ENCODE measurements at places on chromosomes 11 and 22. TPM values are rescaled to one million over a fixed set of nuclear protein-coding genes. Genes with fewer than 3 reads are reported as not detected.

The PGA5 gene
- not detected for total RNA-seq

The TRIM5 gene
- 71.9 TPM for total RNA-seq

The SPDYC gene
- not detected for total RNA-seq

The BTG4 gene
- total RNA-seq: not detected

The MPZL2 gene
- total RNA-seq: 218 TPM

The OR8G5 gene
- not detected for total RNA-seq

The BATF2 gene
- total RNA-seq: 2.0 TPM

The NEFH gene
- total RNA-seq: 1.6 TPM

The SNRPD3 gene
- 185 TPM for total RNA-seq

The MCAT gene
- 19.5 TPM for total RNA-seq

The GVQW3 gene
- total RNA-seq: 2.8 TPM

The MS4A1 gene
- total RNA-seq: not detected

The UPK3A gene
- total RNA-seq: not detected

The KCNK4 gene
- 0.07 TPM for total RNA-seq

The BTBD18 gene
- not detected for total RNA-seq

The FEN1 gene
- 63.8 TPM for total RNA-seq

The RAB38 gene
- total RNA-seq: 8.6 TPM
